EL (cell line): ENCODE measurements at places on chromosomes 11 and 22.

DNA sequence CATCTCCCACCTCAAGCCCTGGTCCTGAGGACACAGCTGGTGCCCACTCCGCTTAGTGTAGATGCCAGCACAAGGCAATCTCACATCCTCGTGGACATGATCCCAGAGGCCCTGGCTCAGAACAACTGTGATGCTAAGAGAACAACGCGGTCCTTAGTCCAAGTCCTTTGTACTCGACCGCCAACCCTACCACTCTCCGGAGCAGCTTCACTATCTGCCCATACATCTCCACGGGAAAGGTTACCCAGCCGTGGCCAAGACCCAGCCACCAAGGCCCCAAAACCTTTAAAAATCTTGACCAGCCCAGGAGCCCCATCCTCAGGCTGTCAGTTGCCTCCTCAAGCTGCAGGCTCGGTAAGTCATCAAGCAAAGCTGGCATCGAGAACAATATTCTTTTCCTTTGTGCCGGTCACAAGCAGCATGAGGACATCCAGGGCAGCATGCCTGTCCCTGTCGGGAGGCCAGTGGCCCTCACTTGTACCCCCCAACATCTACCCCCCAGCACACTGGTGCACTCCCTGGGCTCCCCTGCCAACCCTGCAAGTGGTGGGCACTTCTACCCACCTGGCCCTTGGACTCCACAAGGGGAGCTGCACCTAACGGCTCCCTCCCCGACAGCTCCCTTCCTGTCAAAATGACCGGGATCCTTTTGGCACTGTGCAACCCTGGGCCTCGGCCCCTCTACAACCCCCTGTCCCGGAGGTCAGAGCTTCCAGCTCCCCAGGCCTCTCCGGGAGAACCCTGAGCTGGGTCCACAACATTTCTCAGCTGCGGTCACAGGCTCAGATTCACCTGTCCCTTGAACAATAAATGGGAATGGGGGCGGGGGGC lies 2.5 kb downstream of the OSBPL5 start:
- DNase-seq = no peak

DNA sequence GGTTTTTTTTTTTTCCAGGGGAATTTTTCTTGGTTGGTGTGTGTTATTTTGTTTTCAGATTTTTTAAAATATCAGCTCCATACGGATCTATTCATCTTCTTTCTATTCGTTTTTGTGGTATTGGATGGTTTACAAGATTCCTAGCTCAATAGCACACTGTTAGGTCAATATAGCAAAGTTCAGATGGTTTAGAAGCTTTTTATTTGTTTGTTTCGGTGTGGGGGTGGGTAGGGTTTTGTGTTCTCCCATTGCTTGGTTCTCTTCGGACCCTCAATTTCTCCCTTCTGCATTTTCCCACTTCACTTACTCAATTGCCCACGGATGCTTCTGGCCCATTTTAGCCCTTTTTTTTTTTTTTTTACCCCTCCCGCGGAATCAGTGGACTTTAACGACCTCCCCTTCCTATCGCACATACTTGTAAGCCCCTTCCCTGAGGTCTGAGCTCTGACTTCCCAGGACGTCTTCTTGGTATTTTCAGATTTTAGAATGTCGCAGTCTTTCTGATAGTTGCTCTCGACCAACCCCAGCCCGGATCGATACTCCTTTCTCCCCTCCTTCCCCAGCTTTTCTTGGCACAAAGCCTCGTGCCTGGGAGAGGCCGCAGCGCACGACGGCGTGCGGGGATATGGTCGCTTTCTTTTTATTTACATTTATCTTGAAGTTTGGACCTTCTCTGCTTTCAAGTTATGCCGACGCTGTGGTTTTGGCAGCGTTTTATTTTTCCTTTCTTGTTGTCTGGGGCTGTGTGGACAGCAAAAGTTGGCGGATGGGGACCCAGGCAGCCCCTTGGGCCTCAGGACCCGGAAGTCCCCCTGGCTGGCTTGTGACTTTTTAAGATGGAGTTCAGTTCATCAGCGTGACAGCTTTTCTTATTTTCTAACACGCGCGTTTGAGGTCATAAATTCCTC lies 4.4 kb upstream of the SPDYC start:
- no peak for DNase-seq

- no peak for DNase-seq
Observed at GRCh38 chr11:86313793-86314192, 11.8 kb downstream of the HIKESHI start.

DNA sequence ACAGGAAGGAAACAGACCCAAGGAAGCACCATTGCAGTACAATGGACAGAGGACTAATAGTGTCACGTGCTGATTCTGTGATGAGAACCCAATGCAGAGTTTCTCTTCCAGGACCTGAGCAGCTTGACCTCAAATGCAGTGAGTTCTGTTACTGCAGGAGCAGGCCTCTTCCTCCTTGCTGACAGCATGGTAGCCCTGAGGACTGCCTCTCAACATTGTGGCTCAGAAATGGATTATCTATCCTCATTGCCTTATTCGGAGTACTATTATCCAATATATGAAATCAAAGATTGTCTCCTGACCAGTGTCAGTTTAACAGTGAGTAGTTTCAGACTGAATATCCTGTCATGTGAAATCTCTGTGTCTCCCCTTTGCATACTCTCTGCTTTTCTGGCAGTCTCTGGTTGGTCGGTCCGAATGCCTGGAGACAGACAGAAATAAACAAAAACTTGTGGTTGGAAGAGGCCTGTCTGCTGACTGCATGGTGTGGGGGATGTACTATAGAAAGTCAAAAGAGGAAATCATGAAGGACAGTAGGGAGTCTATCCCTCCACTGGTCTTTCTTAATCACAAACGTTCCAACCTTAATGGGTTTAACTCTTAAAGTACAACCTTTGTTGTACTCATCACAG lies 6.9 kb upstream of the MS4A14 start:
- DNase-seq = no peak

- no peak for DNase-seq
Observed at GRCh38 chr11:214083-214482, 6.6 kb downstream of the RIC8A start.

- no peak for DNase-seq
Observed at GRCh38 chr11:78660471-78660870, 85.8 kb upstream of the NARS2 start.

DNA sequence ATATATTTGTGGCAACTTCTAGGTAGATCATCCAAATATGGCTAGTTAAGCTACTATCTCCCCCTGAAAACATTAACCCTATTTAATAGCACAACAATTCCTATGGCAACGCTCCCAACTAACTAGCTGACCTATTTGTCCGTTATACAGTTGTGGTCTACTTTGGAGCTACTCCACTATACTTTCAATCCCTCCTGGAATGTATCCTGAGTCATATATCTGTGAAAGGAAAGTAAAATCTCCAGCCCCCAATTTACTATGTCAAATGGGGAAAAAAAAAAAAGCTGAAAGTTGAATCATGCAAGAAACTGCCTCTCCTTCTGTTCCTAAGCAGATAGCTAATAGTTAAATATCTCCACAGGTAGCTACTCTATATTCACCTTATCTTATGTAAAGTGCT lies 128.5 kb downstream of the CD44 start:
- peak; percentile 90 for DNase-seq

- no peak for DNase-seq
Observed at GRCh38 chr11:115302946-115303703, 201.1 kb downstream of the CADM1 start.

GRCh38 chr11:1505480-1505879 lies 18.9 kb upstream of the MOB2 start:
- no peak for DNase-seq

- DNase-seq = no peak
Observed at GRCh38 chr11:61611309-61611708, 30.4 kb upstream of the SYT7 start.

DNA sequence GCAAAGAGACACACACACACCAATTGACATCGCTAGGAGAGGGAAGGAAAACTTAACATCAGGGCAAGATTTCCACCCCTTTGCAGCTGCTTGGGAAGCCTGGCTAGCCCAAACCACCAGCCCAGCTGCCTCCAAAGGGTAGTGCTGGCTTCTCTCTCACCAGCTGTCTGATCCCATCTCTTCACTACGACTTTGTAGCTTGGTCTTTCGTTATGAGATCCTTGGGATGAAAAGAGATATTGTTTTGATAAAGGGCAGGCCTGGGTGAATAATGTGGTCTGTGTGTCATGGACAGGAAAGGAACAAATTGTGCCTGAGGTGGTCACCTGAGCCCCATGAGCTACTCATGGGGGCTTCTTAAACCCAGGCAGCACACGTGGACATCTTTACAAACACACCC lies 101.9 kb downstream of the ARL14EP start:
- DNase-seq = no peak

DNA sequence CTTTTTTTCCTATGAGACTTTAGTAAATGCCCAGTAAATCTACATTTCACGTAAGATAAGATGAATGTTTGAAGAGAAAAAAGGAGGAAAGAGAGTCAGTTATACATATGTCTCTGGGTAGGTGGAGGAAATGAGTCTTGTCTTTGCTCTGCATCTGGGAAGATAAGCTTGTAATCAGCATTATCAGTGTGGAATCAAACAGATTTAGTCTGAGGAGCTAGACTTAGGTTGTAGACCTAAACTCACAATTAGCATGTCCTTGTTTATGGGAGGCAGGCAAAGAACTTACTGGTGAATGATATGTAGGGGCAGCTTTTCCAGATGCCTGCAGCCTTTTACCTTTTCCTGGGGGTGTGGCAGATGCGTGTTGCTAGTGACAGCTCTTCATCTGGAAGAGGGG lies 962.3 kb downstream of the TBC1D22A start:
- no peak for DNase-seq

- no peak for DNase-seq
Observed at GRCh38 chr11:58745705-58746364, 14.1 kb upstream of the GLYAT start.

DNA sequence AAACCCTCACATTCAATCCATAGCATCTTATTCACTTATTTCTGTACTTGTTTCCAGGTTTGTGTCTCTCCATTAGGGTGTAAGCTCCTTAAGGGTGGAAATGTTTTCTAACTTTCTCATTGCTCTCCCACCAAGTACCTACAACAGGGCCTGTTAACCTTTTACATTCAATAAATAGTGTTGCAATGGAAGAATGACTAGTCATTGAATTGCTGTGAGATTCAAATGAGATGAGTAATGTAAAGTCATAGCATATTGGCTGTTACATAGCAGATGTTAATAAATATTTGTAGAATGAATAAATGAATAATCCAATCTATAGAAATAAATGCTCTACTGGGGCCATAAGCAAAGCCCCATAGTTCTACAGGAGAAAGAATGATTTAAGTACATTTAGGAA lies 75.4 kb upstream of the DDI1 start:
- peak; percentile 63 for DNase-seq

DNA sequence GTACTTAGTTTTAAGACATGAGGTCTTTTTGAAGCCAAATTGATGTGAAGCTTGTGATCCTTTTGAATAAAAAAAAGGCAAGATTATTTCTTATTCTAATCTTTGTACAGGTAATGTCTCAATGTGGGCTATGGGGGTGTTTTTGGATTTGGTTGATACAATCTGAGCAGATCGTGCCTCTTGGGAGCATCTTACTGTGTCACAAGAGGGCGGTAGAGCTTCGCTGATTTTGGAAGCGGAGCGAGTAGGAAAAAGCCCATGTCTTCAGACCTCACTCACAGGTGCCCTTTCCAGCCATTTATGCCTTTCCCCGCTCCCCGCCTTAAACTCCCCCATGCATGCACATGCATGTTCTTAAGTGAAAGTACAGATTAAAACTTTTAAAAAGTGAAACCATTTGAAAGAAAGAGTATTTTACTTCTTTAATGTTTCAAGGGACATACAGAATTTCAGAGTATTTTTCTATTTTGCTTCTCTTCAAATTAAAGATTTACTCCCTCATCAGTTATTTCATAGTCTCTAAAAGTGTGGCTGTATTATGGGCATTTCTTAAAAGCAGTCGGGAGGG lies 18.8 kb downstream of the DDX25 start:
- peak; percentile 65 for DNase-seq

DNA sequence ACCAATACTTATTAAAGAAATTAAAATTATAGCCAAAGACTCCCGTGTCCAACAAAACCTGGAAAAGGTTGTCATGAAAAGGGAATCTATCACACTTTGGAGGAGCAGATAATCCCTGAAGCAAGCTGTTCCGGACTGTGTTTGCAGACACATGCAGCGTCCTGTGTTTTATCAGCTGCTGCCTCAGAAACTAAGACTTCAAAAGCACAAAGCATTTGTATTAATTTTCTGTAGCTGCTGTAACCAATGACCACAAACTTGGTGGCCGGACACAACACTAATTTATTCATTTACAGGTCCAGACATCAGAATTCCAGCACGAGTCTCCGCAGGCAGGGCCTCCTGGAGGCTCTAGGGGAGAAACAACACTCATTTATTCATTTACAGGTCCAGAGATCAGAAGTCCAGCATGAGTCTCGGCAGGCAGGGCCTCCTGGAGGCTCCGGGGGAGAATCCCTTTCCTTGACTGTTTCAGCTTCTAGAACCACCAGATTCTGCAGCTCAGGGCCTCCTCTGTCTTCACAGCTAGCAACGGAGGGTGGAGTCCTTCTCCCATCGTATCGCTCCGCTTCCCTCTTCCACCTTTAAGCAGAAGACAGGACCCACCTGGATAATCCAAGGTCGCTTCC lies 465.3 kb downstream of the BRD1 start:
- DNase-seq = no peak

- DNase-seq = no peak
Observed at GRCh38 chr22:49815641-49816091, 12.0 kb downstream of the BRD1 start.

DNA sequence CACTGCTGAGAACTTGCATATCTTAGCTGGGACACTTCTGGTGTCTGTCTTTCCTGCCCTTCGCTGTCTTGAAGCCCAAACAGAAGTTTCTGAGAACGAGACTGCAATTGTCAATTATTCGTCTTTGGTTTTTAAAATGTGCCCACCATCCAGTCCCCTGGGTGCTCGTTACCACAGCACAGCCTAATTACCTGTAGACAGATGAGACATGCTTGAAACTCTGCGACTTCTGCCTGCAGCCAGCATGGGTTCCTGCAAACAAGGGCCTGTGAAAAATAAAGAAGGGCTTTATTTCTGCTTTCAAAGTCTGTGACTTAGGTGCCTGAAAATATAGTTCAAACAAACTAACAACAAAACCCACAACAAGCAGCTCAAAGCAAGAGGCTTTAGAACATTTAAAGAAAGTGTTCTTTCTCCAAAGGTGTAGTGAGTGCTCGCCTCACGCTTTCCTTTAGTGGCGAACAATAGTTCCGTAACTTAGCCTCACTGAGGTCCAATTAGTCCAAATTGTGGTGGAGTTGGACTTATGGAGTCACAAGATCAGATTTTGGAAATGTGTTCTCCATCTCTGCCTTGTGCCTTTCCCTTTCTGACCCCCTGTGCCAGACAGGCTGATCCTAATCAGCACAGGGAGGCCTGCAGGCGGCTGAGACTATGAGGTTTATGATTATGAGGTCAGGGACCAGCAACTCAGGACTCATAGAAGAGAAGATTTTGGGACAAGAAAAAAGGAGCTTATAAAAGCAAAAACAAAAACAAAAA lies 20.4 kb upstream of the GRAMD1B start:
- DNase-seq = no peak
